ENCODE measurements at places on chromosomes 3 and 15.

GRCh38 chr3:169264711-169265110 lies 398.8 kb downstream of the MECOM start:
- peak; percentile 21 for DNase-seq
- H3K27me3 ChIP-seq, result peaks cover 2% of the 10 kb centered on the region
- no peak overlapping the region for H3K27ac ChIP-seq
- no peak overlapping the region for H3K4me3 ChIP-seq
- peaks cover 3% of the 10 kb centered on the region for H3K4me1 ChIP-seq

- H3K4me3 ChIP-seq, result no peak overlapping the region
- H3K27ac ChIP-seq, result no peak overlapping the region
- H3K36me3 ChIP-seq, result no peaks in the 10 kb centered on the region
- no peak for DNase-seq
Measured at GRCh38 chr3:161462138-161462537, 34.5 kb upstream of the OTOL1 start.

GRCh38 chr3:7421065-7421464 lies 560.1 kb downstream of the GRM7 start:
- H3K4me1 ChIP-seq, result no peaks in the 10 kb centered on the region
- H3K36me3 ChIP-seq, result no peaks in the 10 kb centered on the region
- H3K27me3 ChIP-seq, result no peaks in the 10 kb centered on the region
- DNase-seq, result no peak
- H3K27ac ChIP-seq, result no peak overlapping the region

DNA sequence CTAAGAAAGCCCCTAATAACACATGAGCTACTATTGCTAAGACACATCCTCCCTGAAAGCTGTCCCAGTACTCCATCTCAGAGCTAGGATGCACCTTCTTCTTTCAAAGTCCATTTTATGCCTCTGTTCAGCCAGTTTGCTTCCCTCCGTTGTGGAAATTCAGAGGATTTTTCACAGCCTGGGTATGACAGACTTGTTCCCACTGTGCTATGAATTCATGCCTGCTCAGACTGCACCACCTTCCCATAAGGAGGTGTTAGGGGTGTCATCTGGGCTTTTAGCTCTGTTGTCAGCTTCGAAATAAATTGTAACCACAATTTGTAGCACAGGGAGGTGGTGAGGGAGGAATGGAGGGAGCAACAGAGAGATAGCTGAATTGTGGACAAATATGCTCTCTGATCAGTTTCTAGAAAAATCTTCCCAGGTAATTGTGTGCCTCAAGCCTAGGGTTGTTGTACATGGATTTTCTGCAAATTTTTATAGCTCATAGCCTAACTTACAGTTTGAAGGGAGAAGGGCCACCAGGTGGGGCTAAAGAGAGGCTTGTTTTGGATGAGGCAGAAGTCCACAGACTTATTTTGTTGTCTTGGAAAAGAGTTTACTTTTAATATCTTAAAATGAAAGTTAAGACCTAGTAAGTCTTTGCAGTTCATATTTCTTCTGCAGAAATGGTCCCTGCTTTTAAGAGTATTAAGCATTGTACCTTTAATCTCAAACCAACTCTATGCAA lies 462.0 kb downstream of the PDCD6IP start:
- H3K27me3 ChIP-seq, result no peaks in the 10 kb centered on the region
- peak overlapping the region; percentile 19 for H3K4me3 ChIP-seq
- H3K27ac ChIP-seq, result no peak overlapping the region
- H3K36me3 ChIP-seq, result no peaks in the 10 kb centered on the region

DNA sequence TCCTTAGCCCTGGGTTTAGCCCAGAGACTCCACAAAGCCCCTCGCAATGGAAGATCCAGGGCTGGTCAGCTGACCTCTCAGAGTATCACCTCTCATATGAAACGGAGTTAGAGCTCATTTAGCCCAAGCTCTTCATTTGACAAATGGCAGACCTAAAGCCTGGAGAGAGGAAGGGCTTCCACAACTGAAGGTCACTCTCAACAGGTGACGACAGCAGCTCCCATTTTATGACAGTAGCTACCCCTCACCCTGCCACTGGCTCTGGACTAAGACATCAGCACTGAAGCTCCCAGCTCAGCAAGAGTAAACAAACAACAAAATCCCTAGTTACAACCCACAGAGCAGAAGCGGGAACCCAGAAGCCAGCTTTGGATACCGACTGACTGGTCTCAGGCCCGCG lies 33.7 kb downstream of the TLE3 start:
- DNase-seq, result peak; percentile 37
- peaks cover 25% of the 10 kb centered on the region for H3K4me1 ChIP-seq
- H3K36me3 ChIP-seq, result peaks cover 69% of the 10 kb centered on the region
- H3K27me3 ChIP-seq, result no peaks in the 10 kb centered on the region
- H3K27ac ChIP-seq, result no peak overlapping the region

- H3K4me3 ChIP-seq, result peak overlapping the region; percentile 68
- no peak overlapping the region for H3K27ac ChIP-seq
- no peaks in the 10 kb centered on the region for H3K36me3 ChIP-seq
- peaks cover 25% of the 10 kb centered on the region for H3K27me3 ChIP-seq
- peaks cover 6% of the 10 kb centered on the region for H3K4me1 ChIP-seq
Measured at GRCh38 chr3:168249205-168249549, 153.5 kb upstream of the GOLIM4 start.

- peak; percentile 61 for DNase-seq
- no peaks in the 10 kb centered on the region for H3K27me3 ChIP-seq
- H3K36me3 ChIP-seq, result no peaks in the 10 kb centered on the region
- H3K27ac ChIP-seq, result no peak overlapping the region
- no peak overlapping the region for H3K4me3 ChIP-seq
Measured at GRCh38 chr15:88574655-88575054, 28.2 kb upstream of the DET1 start.

DNA sequence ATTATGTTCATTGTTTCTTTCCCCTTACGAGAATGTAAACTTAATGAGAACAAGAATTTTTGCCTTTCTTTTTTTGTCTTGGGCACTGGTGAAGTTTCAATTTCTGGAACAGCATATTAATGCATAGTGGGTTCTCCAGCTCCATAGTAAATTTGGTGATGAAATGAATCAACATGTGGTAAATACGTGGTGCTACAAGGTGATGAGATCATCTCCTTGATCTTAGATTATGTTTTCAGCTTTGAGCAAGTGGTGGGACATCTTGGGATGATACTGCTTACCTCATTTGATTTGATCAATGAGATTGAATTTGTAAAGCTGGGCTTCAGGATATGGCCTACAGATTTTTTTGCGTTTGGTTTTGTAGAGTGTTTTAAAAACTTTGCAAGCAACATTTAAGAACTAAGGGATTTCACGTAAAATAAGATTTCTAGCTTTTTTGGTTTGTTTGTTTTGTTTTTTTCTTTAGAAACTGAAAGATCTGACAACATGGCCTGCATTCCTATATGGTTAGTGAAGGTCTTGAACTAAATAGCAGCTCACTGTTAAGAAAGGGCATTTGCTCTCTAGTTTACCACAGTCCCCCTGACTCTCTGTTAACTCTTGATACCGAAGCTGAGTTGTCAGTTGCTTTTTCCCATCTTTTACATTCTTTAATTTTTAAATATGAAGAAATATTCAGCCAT lies 45.6 kb downstream of the FNDC3B start:
- no peak for DNase-seq
- H3K27me3 ChIP-seq, result no peaks in the 10 kb centered on the region
- H3K27ac ChIP-seq, result peak overlapping the region; percentile 85
- no peak overlapping the region for H3K4me3 ChIP-seq

DNA sequence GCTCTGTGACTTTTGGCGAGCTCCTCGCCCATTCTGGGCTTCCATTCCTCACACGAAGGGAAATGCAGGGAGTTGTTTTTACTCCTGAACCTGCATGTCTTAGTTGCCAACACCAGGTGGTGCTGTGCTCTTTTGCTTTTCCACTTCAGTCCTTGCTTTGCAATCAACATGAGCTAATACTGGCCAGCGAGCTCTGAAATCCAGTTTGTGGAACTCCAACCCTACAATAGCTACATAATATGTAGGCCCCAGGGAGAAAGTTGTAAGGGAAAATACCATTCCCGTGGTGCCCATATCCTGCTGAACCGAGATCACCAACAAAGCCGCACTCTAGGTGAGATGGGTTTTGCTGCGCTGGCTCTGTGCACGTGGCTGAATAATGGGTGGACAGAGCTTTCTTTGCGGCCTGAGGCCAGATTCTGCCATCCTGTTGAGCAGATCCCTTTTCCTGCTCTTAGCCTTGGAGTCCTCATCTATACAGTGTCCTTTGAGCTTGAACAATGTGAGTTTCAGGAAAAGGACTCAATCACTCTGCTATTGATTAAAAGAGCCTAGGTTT lies 25.0 kb downstream of the LSM3 start:
- no peak overlapping the region for H3K4me3 ChIP-seq
- no peaks in the 10 kb centered on the region for H3K36me3 ChIP-seq
- DNase-seq, result peak; percentile 83
- H3K4me1 ChIP-seq, result peaks cover 61% of the 10 kb centered on the region
- H3K27me3 ChIP-seq, result no peaks in the 10 kb centered on the region

DNA sequence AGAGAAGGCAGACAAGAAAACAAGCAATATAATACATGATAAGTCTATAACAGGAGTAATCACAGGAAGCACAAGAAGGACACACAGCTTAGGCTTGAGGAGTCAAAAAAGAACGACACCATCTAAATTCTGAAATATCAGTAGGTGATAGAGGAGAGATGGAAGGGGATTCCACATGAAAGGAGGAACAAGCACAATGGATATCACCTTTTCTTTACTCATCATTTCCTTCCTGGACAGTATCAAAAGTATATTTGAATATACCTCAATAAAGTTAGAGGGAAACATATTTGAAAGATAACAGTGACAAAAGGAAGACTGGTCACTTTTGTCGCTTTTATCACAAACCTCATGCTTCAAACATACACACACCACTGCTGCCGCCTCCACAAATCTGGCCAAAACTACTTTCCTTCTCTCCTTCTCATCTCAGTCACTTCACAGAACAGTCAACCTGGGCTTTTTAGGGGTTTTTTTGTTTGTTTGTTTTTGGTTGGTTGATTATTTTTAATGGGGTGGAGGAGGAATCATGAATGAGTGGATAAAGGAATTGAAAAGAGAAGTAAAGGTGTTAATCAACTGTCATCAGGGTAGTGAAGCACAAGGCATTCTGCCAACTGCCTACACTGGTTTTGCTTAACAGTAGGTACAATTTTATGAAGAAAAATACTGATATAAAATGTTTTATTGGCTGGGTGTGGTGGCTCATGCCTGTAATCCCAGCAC lies 18.5 kb downstream of the DENND4A start:
- no peak overlapping the region for H3K4me3 ChIP-seq
- H3K36me3 ChIP-seq, result no peaks in the 10 kb centered on the region
- H3K27me3 ChIP-seq, result no peaks in the 10 kb centered on the region

DNA sequence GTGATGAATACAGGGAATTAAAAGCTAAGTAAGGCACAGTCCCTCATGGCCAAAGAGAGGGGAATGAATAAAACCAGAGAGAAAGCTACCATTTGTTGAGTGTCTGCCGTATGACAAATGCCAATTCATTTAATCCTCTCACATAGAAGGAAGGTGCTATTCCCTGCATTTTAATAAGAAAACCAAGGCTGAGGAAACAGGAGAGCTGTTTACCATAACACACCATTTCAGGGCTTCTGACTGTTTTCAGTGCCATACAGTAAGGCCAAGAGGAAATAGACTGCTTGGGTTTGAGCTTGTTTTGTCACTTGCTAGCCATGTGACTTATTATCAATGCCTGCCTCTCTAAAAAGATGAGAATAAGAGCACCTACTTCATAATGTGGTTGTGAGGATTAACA lies 10.1 kb downstream of the BTBD1 start:
- peaks cover 18% of the 10 kb centered on the region for H3K4me1 ChIP-seq
- H3K27me3 ChIP-seq, result no peaks in the 10 kb centered on the region
- DNase-seq, result no peak
- no peak overlapping the region for H3K27ac ChIP-seq
- peaks cover 25% of the 10 kb centered on the region for H3K36me3 ChIP-seq

- no peak overlapping the region for H3K4me3 ChIP-seq
- H3K27ac ChIP-seq, result no peak overlapping the region
- DNase-seq, result peak; percentile 48
- H3K27me3 ChIP-seq, result no peaks in the 10 kb centered on the region
- H3K36me3 ChIP-seq, result no peaks in the 10 kb centered on the region
- no peaks in the 10 kb centered on the region for H3K4me1 ChIP-seq
Measured at GRCh38 chr3:94779699-94780098, 716.8 kb downstream of the NSUN3 start.

DNA sequence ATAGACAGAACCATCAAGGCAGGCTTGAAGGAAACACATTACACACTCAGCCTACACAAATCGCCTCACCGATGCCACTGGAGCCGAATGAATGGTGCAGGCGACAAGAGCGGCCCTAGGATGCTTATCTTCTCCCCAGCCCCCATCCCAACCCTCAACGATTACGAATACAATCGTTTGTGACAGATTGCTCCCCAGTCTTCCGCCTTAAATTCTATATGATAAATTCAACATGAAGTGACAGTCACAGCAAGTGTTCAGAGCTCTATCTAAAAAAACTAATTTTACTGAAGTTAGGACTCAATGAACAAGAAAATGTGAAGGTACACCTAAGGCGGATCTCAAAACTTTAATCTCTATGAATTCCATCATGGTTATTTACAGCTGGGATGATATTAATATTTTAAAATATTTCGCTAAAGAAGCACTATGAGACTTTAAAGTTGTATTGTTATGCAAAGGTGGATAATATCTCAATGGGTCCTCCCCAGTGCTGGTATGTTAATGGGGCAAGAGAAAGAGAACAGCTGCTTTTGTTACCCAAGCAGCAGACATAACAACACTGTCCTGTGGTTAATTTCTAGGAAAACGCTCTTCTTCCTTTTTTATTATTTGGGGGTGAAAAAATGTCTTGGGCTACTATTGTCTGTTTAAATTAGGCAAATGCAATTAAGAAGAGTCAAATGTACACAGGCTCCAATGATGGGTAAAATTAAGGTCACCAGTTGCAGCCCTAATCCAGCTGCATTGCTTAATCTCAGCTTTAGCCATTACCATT lies 147.6 kb upstream of the NR2F2 start:
- H3K36me3 ChIP-seq, result no peaks in the 10 kb centered on the region
- no peaks in the 10 kb centered on the region for H3K27me3 ChIP-seq
- no peak overlapping the region for H3K4me3 ChIP-seq
- H3K27ac ChIP-seq, result no peak overlapping the region
- DNase-seq, result peak; percentile 13

DNA sequence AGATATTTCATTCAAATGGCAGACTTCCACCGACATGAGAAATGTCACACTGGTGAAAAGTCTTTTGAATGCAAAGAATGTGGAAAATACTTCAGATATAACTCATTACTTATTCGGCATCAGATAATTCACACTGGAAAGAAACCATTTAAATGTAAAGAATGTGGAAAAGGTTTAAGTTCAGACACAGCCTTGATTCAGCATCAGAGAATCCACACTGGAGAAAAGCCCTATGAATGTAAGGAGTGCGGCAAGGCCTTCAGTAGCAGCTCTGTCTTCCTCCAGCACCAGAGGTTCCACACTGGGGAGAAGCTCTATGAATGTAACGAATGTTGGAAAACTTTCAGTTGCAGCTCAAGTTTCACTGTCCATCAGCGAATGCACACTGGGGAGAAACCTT lies 8.6 kb upstream of the ZNF621 start:
- H3K36me3 ChIP-seq, result no peaks in the 10 kb centered on the region
- no peaks in the 10 kb centered on the region for H3K4me1 ChIP-seq
- no peak overlapping the region for H3K4me3 ChIP-seq
- H3K27ac ChIP-seq, result peak overlapping the region; percentile 14
- H3K27me3 ChIP-seq, result no peaks in the 10 kb centered on the region
- no peak for DNase-seq

GRCh38 chr3:171092467-171092911 lies 66.0 kb upstream of the SLC2A2 start:
- peaks cover 18% of the 10 kb centered on the region for H3K4me1 ChIP-seq
- H3K36me3 ChIP-seq, result no peaks in the 10 kb centered on the region
- H3K4me3 ChIP-seq, result no peak overlapping the region

Measured in osteoblast (primary cell).